Activated T-cell treated with anti-CD3 and anti-CD28 coated beads, Interleukin-2, amount 50 U/mL, for 24 hours (primary cell): ENCODE measurements at places on chromosomes 1 and 21.
A peak's percentile ranks its signal among the peaks of the same experiment; 100 is the strongest.

GRCh38 chr1:67687649-67688048 lies 2.6 kb downstream of the GADD45A start:
- H3K4me1 ChIP-seq, result peaks cover 41% of the 10 kb centered on the region
- peak overlapping the region; percentile 5 for H3K4me3 ChIP-seq
- DNase-seq, result no peak
- H3K27ac ChIP-seq, result no peak overlapping the region
- no peaks in the 10 kb centered on the region for H3K27me3 ChIP-seq
- H3K36me3 ChIP-seq, result peaks cover 41% of the 10 kb centered on the region

DNA sequence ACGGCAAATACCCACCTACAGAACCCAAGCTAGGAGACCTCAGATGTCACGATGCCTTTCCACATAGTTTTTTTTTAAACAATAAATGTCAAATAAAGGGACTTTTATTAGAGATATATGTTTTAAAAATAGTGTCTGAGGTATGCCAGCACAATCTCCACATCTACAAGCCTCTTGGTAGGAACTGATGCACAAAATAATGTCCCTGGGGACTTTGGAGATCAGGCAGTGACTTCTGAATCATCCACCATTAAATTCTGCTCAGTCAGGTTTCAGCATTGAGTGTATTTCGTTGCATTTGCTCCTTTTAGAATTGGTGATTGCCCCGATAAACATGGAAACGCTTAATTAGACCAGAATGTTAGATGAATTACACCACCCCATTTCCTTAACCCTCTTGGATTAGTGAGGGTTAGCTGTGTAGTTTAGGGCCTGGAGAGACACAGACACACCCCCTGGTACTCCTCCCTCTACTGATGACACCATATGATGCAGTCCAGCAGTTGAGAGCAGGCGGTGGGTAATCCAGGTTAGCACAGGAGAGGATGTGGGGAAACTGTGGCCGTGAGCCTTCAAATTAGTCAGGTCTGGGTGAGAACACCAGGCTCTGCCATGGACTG lies 33.6 kb downstream of the LGR6 start:
- H3K27ac ChIP-seq, result no peak overlapping the region
- no peak overlapping the region for H3K4me3 ChIP-seq
- H3K36me3 ChIP-seq, result no peaks in the 10 kb centered on the region
- DNase-seq, result no peak
- H3K4me1 ChIP-seq, result peaks cover 15% of the 10 kb centered on the region
- H3K27me3 ChIP-seq, result no peaks in the 10 kb centered on the region

DNA sequence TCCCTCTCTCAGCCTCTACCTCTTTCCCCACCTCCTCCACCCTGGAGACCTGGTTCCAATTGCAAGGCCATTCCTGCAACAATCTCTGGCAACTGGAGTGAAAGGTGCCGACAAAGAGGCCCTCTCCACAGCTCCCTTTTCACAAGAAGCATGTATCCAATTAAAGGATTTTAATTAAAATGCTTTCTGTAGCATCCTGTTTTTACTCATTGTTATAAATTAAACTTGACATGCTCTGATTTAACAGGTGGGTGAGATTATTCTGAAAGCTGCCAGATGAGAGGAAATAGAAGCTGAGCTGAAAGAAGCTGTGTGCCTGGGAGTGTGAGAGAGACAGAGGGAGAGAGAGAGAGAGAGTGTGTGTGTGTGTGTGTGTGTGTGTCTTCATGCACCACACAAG lies 160.5 kb downstream of the TBX15 start:
- no peak overlapping the region for H3K27ac ChIP-seq
- no peak for DNase-seq
- no peaks in the 10 kb centered on the region for H3K4me1 ChIP-seq
- no peaks in the 10 kb centered on the region for H3K27me3 ChIP-seq
- no peak overlapping the region for H3K4me3 ChIP-seq
- no peaks in the 10 kb centered on the region for H3K36me3 ChIP-seq

DNA sequence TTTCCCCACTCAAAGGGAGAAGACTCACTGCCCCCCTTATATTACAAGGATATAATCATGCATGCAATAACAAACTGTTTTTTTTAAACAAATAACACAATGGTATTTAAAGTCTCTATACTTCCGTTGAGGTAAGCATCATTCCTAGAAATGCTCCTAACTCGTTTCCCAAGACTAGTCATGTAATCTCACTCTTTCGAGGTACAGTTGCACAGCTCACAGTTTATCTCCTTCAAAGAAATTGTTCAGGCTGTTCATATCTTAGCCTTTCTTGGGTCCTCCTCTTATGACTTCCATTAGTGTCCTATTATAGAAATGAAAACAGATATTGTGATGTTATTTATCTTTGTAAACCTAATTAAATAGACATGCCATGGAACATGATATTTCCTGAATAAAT lies 705.0 kb downstream of the KCNT2 start:
- no peaks in the 10 kb centered on the region for H3K36me3 ChIP-seq
- no peaks in the 10 kb centered on the region for H3K4me1 ChIP-seq
- H3K4me3 ChIP-seq, result no peak overlapping the region
- DNase-seq, result no peak
- no peak overlapping the region for H3K27ac ChIP-seq

DNA sequence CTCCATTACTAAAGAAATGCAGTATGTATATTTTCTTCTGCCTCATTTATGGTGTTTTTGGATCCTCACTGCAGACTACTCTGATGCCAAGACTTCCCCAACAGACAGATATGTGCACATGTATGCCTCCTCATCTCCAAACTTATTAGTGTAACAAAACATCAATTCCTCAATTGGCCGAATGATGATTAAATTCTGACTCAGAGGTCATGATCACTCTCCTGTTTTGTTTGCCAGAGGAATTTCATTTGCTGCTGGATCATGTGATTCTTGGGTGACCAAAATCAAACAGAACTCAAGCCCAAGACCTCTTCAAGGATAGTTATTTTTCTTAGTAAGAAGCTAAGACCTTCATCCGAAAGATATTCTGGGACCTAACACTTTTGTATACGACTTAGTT lies 227.6 kb downstream of the LMO4 start:
- DNase-seq, result no peak
- H3K27me3 ChIP-seq, result peaks cover 3% of the 10 kb centered on the region
- H3K4me3 ChIP-seq, result no peak overlapping the region
- no peaks in the 10 kb centered on the region for H3K4me1 ChIP-seq
- H3K36me3 ChIP-seq, result no peaks in the 10 kb centered on the region
- H3K27ac ChIP-seq, result no peak overlapping the region

DNA sequence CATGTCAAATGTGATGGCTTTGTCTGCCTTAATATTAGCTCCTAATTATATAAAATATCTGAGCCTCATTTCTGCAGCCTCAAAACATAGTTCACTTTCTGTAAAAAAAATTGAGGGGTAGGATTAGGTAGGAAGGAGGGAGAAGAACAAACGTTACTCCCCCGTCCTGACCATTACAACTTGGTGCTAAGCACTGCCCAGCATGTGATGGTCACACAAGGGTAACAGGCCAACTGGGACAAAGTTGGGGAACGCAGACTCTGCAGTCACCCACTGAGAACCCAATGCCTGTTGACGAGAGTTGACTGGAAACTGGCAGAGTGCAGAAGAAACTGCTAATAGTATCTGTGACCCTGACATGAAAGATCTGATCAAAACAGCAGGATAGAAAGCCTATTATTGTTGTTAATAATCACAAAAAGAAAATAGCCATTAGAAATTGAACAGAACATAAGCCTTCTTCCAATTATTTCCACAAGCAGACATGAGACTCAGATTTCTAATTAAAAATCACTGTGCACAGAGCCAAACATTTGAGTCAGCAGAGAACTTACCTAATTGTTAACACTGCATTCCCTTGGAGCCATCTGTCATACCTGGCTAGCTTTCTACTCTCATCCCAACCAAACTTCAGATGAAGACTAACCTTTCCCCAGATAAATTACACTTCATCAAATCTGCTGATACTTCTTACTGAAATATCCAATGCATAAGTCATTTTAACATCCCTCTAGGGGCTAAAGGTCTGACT lies 5.5 kb downstream of the SORT1 start:
- H3K4me3 ChIP-seq, result no peak overlapping the region
- no peak for DNase-seq

- peaks cover 9% of the 10 kb centered on the region for H3K4me1 ChIP-seq
- H3K36me3 ChIP-seq, result no peaks in the 10 kb centered on the region
- DNase-seq, result no peak
These were observed 121.2 kb downstream of the LMX1A start for GRCh38 chr1:165235155-165235776.

DNA sequence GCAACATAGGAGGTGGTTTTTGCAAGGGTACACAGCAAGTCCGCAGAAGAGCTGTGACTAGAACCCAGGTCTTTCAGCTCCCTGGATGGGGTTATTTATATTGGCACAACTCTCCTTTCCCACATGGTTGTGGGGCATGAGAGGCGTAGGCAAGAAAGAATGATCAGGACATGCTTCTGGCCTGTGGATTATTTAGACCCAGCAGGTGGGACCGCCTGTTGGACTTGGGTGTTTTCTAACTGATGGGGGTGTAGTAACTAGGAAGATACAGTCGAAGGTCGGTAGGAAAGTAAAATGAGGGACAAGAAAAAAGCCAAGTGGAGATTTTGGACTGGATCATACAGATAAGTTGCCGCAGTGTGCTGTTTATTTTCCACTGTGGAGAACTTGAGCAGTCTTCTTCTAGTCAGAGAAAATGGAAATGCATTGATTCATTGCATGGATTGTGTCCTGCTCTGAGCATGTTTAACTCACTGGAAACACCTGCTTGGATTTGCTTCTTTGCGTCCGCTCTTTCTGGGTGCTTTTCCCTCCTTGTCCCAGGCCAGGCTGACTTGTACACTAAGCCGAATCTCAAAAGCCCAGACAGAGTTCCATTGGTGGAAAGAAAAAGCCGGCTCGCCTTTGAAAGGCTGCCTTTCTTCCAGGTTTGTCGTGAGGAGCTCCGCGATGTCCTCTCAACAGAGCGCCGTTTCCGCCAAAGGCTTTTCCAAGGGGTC lies 592 bp downstream of the CRCT1 start:
- DNase-seq, result no peak
- peaks cover 7% of the 10 kb centered on the region for H3K4me1 ChIP-seq
- peaks cover 76% of the 10 kb centered on the region for H3K27me3 ChIP-seq
- no peak overlapping the region for H3K4me3 ChIP-seq
- no peak overlapping the region for H3K27ac ChIP-seq
- no peaks in the 10 kb centered on the region for H3K36me3 ChIP-seq

- peaks cover 94% of the 10 kb centered on the region for H3K36me3 ChIP-seq
- no peaks in the 10 kb centered on the region for H3K27me3 ChIP-seq
- no peak overlapping the region for H3K4me3 ChIP-seq
These were observed 32.8 kb downstream of the PCNT start for GRCh38 chr21:46356494-46357334.

GRCh38 chr1:110961902-110962301 lies 1.8 kb downstream of the LRIF1 start:
- H3K4me3 ChIP-seq, result peak overlapping the region; percentile 12
- no peaks in the 10 kb centered on the region for H3K27me3 ChIP-seq
- no peak for DNase-seq
- H3K4me1 ChIP-seq, result peaks cover 44% of the 10 kb centered on the region

- H3K27ac ChIP-seq, result no peak overlapping the region
- peaks cover 8% of the 10 kb centered on the region for H3K27me3 ChIP-seq
- no peaks in the 10 kb centered on the region for H3K4me1 ChIP-seq
- H3K36me3 ChIP-seq, result no peaks in the 10 kb centered on the region
These were observed 17.3 kb downstream of the C1orf21 start for GRCh38 chr1:184403961-184404726.

DNA sequence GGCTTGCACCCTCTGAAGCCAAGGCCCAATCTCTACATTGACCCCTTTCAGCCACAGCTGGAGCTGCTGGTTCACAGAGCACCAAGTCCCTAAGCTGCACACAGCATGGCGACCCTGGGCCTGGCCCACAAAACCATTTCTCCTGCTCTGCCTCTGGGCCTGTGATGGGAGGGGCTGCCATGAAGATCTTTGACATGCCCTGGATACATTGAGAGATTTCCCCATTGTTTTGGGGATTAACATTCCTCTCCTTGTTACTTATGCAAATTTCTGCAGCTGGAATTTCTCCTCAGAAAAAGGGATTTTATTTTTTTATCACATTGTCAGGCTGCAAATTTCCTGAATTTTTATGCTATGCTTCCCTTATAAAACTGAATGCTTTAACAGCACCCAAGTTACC lies 235.8 kb downstream of the COL11A1 start:
- no peak overlapping the region for H3K4me3 ChIP-seq
- no peaks in the 10 kb centered on the region for H3K4me1 ChIP-seq
- H3K27ac ChIP-seq, result no peak overlapping the region

GRCh38 chr1:98388441-98388840 lies 273.1 kb upstream of the SNX7 start:
- no peak overlapping the region for H3K4me3 ChIP-seq
- peaks cover 13% of the 10 kb centered on the region for H3K4me1 ChIP-seq
- peak overlapping the region; percentile 35 for H3K27ac ChIP-seq
- H3K36me3 ChIP-seq, result no peaks in the 10 kb centered on the region

- no peak overlapping the region for H3K27ac ChIP-seq
- H3K4me1 ChIP-seq, result no peaks in the 10 kb centered on the region
- DNase-seq, result no peak
- no peaks in the 10 kb centered on the region for H3K36me3 ChIP-seq
- H3K4me3 ChIP-seq, result no peak overlapping the region
- H3K27me3 ChIP-seq, result no peaks in the 10 kb centered on the region
These were observed 212.9 kb downstream of the DNM3 start for GRCh38 chr1:172054172-172054571.

GRCh38 chr1:35637401-35637809 lies 3.9 kb downstream of the PSMB2 start:
- DNase-seq, result no peak
- H3K4me1 ChIP-seq, result peaks cover 41% of the 10 kb centered on the region
- H3K27ac ChIP-seq, result peak overlapping the region; percentile 94
- H3K4me3 ChIP-seq, result peak overlapping the region; percentile 76
